Urinary bladder (tissue), 4 donors: ENCODE measurements at places on chromosomes 11 and 22. TPM values are rescaled to one million over a fixed set of nuclear protein-coding genes. Genes with fewer than 3 reads are reported as not detected.

The OR51F2 gene
- not detected for total RNA-seq

The CBX7 gene
- 11.6 TPM for total RNA-seq

The MEI1 gene
- total RNA-seq, result 0.95 TPM

The CPT1B gene
- 6.2 TPM for total RNA-seq

The C1QTNF4 gene
- 3.5 TPM for total RNA-seq

The DBX1 gene
- total RNA-seq, result not detected

The VWCE gene
- 0.63 TPM for total RNA-seq

The ACRV1 gene
- total RNA-seq, result not detected

The CEND1 gene
- not detected for total RNA-seq

The ANKK1 gene
- 0.16 TPM for total RNA-seq

The UBQLN3 gene
- total RNA-seq, result 0.58 TPM

The OR8G5 gene
- total RNA-seq, result not detected

The MISFA gene
- total RNA-seq, result 2.6 TPM

The OR52I1 gene
- not detected for total RNA-seq

The MMP13 gene
- total RNA-seq, result not detected

The TTC36 gene
- total RNA-seq, result not detected

The MRPL16 gene
- total RNA-seq, result 24.0 TPM

The TSPAN32 gene
- 1.9 TPM for total RNA-seq

The TCN2 gene
- total RNA-seq, result 7.9 TPM

The FGF4 gene
- not detected for total RNA-seq

The SLC22A12 gene
- not detected for total RNA-seq

The GGTLC3 gene
- not detected for total RNA-seq

The KIRREL3 gene
- total RNA-seq, result 1.0 TPM

The VPS26B gene
- total RNA-seq, result 33.6 TPM

The BLID gene
- total RNA-seq, result 15.6 TPM

The APOL1 gene
- total RNA-seq, result 22.9 TPM
